ENCODE measurements at places on chromosomes 13 and 19.

- no peak for DNase-seq
Observed at GRCh38 chr19:6967967-6968366, 53.3 kb downstream of the MBD3L2B start.

GRCh38 chr19:17332677-17333581, 1.7 kb downstream of the ANO8 start:
- no peak for DNase-seq

DNA sequence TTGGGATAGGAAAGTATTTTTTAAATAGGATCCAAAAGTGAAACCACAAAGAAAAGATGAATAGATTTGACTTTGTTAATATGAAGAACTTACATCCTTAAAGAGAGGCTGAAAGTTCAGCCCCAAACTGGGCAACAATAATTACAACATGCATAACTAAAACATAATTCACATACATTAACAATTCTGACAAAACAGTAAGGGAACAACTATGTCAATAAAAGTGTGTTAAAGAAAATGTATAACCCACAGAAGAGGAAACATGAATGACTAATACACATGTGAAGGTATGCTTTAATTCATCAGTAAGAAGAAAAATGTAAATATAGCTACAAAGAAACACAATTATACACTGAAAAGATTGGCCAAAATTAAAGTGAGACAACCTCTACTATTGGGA, 1597.6 kb upstream of the MIR17HG start:
- DNase-seq: no peak

DNA sequence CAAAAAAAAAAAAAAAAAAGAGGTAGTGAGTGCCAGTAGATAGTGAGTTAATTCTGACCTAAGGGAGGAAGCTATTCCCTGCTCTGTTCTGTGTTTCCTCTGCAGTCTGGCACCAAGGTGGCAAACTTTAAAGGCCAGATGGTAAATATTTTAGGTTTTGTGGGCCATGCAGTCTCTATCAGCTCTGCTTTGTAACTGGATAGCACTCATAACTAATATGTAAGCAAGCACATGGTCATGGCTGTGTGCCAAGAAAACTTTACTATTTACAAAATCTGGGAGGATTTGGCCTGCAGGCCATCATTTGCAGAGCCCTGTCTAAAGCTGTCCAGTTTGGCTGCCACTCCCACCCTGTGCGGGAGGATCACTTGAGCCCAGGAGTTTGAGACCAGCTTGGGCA, 4.3 kb downstream of the PIN1 start:
- DNase-seq: no peak

DNA sequence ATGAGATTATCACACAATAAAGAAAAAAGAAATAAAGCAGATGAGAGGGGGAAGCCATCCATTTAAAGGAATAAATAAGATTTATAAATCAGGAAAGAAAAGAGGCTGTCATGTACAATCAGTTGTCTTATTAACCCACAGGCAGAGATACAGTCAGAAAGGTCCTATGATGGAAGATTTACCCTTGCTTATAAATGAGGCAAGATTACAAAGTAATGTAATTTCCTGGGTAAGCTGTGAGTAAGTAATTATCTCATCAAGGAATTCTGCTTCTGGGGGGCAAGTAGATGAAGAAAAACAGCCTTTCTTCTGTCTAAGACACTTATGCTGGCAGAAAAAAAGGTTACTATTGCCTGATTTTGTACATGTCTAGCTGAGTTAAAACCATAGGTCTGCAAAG, 146.4 kb downstream of the FGF14 start:
- no peak for DNase-seq

GRCh38 chr13:112376050-112376681, at the start of gene SPACA7:
TSS of gene SPACA7 (plus strand) at chr13:112376355. CDS start at chr13:112376386, 31 bp downstream.
- no peak for DNase-seq

DNA sequence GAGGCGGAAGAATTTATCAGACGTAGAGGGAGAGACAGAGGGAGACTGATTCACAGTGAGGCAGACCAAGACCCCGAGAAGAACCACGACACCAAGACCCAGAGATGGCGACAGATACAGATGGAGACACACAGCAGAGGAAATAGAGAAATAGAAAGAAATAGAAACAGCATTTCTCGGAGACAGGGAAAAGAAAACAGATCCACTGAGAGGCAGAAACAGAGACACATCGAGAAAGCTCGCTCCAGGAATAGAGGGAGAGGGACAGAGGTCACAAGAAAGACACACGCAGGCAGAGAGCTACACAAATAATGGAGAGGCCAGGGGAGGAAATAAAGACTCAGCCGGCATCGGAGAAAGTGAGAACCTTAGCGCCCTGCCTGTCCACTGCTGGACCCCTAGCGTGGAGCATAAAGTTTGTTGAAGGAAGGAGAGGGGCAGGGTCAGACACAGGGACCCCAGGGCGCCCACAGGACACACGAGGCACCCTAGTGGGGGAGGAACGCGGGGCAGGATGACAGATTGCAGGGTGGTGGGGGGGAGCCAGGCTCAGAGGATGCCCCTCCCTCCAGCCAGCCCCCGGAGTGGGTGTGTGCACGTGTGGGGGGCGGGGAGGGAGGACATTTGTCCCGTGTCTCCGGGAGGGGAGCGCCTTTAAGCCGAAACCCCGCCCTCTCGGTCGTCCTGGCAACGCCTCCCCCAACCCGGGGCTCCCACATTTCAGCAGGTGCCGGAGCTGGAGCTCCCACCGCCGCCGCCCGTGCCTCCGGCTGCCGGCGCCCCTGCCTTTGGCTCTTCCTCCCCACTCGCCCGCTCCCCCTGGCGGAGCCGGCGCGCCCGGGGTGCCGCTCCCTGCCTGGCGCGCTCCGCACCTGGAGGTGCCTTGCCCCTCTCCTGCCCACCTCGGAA, at the start of gene PRKCG:
TSS of gene PRKCG (plus strand) at position 716 of the 909 bp plus-strand sequence. CDS start 298 bp downstream, outside the sequence.
- DNase-seq: peak; percentile 38

GRCh38 chr19:50889638-50890037, 16.4 kb downstream of the KLK2 start:
- DNase-seq: no peak

DNA sequence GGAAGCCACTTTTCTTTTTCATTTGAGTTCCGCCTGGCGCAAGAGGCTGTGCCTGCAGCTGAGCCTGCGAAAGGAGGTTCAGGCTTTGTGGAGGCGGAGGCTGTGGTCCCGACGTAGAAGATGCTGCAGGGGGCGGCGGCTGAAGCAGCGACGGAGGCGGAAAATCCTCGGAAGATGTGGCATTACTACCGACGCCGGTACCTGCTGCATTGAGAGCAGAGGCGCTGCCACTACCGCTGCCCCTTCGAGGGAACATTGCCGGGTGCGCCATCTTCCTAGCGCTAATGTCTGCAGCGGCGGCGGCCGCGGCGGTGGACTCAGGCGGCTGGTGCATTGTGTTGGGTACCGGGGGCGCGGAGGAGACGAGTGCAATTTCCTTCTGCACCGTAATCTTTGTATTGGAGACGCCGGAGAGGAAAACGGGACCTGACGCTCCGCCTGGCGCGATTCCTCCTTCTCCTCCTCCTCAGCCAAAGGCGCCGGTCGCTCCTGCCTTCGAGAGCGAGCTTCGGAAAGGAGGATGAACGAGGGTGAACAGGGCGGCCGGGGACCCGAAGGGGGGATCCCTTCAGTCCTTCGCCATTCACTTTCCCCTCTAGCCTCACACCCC, at the start of gene TSC22D1:
TSS of gene TSC22D1 (minus strand) at position 590 of the 610 bp plus-strand sequence. CDS start at position 334, 256 bp downstream.
- DNase-seq: peak; percentile 7

GRCh38 chr19:12617646-12618045, 6.9 kb downstream of the ZNF791 start:
- DNase-seq: no peak

- DNase-seq: no peak
Observed at GRCh38 chr13:27822873-27823311, 30.6 kb downstream of the GSX1 start.

DNA sequence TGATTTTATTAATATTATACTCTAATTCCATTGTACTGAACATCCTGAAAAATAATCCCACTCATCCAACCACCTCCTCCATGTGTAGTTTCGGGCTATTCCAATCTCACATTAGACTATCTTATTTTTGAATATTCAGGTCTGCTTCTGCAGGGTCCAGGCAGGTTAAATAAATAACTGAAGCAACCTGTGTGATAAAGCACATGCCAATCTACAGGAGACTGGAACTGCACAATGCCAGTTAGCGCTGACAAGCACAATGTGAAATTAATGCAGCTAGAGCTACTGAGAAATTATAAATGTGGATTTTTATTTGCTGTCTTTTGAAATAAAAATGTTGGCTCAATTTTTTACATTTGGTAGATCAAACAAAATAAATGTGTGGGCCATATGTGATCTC, 540.1 kb upstream of the ATXN8OS start:
- no peak for DNase-seq

DNA sequence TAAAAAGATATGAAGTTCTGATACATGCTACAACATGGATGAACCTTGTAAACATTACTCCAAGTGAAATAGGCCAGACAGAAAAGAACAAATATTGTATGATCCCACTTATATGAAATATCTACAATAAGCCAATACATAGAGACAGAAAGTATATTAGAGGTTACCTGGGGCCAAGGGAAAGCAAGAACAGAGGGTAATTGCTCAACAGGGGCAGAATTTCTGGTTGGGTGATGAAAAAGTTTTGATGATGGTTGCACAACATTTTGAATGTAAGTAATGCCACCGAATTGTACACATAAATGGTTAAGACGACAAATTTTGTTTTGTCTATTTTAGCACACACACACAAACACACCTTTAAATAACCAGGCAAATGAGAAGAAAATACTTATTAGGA, 268.4 kb downstream of the FOXO1 start:
- DNase-seq: no peak

- no peak for DNase-seq
Observed at GRCh38 chr13:28267497-28267896, 129.2 kb downstream of the PAN3 start.

GRCh38 chr13:42377640-42378382, 105.9 kb downstream of the AKAP11 start:
- DNase-seq: no peak

All from activated CD4-positive, CD25-positive, alpha-beta regulatory T cell (primary cell).